ENCODE measurements at places on chromosomes 2 and 18.

GRCh38 chr18:9637036-9637767 lies 22.8 kb upstream of the PPP4R1 start:
- DNase-seq, result no peak

DNA sequence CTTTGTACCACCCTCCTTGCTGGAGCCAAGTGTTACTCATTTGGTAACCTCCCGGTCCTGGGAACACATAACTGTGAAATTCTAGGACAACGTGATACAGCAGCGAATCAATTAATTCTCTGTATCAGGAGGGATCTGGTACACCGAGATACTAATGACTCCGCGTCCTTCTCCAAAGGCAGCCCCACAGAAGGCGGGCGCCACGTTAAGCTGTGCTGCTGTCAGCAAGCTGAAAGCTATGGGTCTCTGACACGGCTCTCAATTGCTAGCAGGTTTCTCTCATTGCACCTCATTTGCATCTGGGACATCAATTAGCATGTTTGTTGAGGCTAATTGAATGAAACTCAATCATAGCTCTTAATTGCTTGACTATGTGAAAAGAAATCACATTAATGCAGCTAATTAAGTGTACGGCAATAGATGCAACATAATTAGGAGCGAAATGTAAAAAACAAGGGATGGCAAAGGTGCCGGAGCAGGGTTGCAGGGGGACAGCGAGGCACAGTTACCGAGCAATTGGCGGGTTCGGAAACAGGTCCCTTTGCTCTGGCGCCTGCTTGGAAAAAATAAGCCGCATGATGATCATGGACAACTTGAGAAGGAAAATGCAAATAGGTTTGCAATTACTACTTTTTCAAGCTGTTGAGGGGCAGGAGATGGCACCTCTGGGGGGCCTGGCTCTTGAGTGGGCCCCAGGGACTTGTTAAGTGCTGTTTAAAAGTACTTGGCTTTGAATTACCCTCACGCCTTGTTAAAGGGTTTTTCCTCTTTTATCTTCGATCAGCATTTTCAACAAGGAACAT lies 264.2 kb downstream of the GBX2 start:
- no peak for DNase-seq

DNA sequence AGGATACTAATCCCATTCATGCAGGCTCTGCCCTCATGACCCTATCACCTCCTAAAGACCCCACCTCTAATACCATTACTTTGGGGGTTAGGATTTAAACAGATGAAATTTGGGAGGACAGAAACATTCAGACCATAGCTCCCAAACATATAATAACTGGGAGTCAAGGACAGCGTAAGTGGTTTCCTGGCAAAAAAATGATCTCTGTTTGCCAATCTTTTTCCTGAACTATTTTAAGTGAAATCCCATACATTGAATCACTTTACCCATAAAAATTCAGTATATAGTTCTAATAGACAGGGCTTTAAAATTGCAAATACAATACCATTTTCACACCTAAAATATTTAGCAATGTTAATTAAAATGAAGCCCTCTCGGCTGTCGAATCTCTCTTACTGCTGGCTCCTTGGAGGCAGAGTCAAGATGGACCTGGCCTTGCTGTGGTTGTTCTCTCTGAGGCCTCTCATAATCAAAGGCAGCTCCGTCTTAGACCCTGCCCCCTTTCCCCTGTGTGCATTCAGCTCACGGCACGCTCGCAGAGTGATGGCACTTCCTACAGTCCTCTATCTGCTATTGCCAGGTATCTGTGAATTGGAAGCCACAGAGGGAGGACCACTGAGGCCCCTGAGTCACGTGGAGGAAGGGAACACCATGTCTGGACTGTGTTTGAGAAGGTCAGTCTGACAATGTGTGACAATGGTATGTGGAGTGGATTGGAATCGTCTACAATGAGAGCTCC lies 132.3 kb downstream of the UXS1 start:
- DNase-seq, result no peak

- DNase-seq, result no peak
These were observed 183.0 kb downstream of the PHLPP1 start for GRCh38 chr18:62898359-62898758.

GRCh38 chr2:190350371-190350770 lies 7.0 kb downstream of the INPP1 start:
- no peak for DNase-seq

GRCh38 chr2:24779116-24779515 lies 14.1 kb downstream of the PTRHD1 start:
- DNase-seq, result no peak

Measured in effector memory CD4-positive, alpha-beta T cell (primary cell).